HTR-8/SVneo (cell line): ENCODE measurements at places on chromosomes 1 and 21.

DNA sequence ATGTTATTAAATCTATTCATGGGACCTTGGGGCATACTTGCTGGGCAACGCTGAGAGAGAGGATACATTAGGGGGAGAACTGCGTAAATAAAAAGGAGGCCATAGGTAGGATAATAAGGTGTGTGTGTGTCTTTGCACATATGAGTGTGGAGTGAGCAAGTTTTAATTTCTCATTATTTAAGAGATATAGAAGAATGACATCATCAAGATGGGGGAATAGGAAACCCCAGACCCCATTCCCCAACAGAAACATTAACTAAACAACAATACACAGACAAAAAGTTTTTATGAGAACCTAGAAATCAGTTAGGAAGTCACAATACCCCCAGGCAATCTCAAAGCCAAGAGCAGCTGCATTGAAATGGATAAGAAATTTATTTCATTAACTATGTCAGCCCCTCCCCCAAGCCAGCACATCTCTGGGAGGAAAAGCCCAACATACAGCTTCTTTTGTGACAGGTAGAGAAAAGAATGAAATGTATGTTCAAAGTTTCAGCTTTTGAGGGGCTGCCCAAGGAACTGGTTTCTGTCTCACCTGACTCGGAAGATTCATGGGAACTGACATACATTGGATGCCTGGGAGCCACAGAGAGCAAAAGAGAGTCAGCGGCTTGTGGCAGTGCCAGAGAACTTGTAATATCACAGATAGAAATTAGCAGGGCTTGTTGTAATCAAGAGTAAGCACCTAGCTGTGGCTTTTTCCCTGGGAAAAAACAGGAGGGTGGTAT is 234.3 kb upstream of the NFIA start:
- no peak for DNase-seq

- no peak for DNase-seq
These were observed 7.0 kb downstream of the MRPL9 start for GRCh38 chr1:151756291-151756690.

- no peak for DNase-seq
These were observed 248.5 kb downstream of the GPR52 start for GRCh38 chr1:174696026-174696821.

GRCh38 chr1:243842978-243843511 is 7.0 kb downstream of the AKT3 start:
- peak; percentile 43 for DNase-seq

- DNase-seq: peak; percentile 66
These were observed 7.6 kb downstream of the EFHD2 start for GRCh38 chr1:15417059-15417934.

- DNase-seq: no peak
These were observed 75.1 kb downstream of the CNST start for GRCh38 chr1:246641394-246641793.
